ENCODE measurements at places on chromosomes 6 and 20.

GRCh38 chr20:12644461-12644860 lies 364.3 kb upstream of the SPTLC3 start:
- DNase-seq: no peak

- DNase-seq: no peak
Observed at GRCh38 chr20:25509084-25509483, 76.2 kb downstream of the NINL start.

DNA sequence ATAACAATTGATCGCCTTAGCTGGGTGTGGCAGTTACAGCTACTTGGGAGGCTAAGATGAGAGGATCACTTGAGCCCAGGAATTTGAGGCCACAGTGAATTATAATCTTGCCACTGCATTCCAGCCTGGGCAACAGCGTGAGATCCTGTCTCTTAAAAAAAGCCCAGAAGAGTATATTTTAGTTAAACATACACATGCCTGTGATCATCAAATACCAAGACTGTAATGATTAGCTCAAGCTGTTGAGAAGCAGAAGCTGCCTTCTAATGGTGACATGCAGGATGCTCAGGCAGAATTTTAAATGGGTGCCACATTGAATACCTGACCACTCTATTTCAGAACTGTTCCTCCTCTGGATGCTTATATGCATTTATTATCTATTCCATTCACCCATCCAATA lies 8.9 kb upstream of the TMEM14A start:
- DNase-seq: no peak

- no peak for DNase-seq
Observed at GRCh38 chr6:6516666-6517458, 71.7 kb upstream of the LY86 start.

- DNase-seq: peak; percentile 42
Observed at GRCh38 chr6:112029045-112029822, 24.7 kb upstream of the CCN6 start.

DNA sequence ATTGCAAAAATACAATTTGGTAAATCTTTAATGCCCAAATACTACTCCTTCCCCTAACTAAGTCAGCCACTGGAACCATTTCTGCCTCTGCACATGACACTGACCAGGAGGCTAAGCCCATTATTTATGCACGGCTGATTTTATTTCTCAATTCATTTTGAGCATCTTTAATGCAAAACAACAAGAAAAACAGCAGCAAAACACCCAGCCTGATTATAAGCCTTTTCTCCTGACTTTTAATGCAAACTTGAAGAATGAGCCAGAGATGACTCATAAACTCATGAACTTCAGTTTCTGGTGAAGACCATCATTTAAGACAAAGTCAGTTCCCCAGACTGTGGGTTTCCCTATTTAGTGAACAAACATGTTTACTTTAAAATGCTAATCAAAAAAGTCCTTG lies 51.6 kb downstream of the CYP24A1 start:
- no peak for DNase-seq

DNA sequence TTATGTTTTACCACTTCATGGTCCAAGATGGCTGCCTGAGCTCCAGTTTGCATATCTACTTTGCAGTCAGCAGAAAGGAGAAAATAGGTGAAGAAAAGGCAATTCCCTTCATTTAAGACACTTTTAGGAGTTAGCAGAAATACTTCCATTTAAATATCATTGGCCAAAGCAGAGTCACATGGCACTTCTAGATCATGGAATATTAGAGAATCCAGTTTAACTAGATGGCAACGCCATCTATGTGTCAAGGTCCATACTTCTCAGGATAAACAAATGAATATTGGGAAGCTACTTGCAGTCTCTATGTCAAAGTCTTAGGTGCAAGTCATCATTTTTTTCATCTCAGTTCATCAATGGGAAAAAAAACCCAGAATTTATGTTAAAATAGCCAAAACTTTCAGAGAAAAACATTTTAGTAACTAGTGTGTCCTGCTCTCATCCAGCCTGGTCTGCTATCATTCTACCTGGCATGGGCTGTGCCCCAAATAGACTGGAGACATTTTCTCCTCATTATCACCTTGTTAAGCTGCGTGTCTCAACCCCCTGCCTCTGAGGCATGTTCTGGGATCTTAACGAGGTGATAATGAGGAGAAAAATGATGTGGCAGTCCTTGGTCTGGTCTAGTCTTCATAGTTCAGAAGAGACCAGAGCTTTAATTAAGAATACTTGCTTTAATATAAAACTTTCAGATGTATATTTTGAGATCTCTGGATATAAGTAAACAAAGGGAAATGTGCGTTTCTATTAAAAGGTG lies 227.3 kb downstream of the TBX18 start:
- no peak for DNase-seq

- DNase-seq: peak; percentile 44
Observed at GRCh38 chr20:2751878-2752566, 48.4 kb downstream of the CPXM1 start.

DNA sequence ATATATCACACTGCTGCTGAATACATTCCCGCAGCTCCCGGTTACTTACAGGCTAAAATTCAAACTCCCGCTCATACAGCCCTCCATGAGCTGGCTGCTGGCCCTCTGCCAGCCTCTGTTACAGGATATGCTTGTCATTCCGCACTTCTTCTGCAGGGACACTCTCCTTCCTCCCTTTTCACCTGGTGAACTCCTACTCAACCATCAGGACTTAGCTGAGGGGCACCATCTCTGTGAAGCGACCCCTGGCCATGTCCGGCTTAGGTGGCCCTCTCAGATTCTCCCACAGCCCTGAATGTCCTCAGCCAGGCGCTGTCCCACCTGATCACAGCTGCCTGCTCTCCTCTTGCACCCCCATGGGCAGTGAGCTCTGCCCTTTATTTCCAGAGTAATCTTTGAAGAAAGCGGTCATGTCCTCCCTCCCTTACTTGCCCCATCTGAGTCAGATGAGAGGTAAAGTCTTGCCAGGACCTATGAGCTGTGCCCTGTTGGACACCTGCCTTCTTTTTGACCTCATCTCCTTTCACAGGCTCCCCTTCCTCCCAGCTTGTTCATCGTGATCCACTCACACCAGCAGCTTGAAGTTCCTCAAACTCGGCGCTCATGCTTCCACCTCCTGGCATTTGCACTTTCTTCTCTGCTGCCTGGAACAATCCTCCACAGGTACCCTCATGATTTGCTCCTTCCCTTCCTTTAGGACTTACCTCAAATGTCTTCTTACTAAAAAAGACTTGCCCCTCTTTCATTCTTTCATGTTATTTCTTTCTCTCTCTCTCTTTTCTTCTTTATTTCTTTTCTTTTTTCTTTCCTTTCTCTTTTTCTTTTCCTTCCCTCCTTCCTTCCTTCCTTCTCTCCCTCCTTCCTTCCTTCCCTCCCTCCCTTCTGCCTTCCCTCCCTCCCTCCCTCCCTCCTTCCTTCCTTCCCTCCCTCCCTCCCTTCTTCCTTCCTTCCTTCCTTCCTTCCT lies 5.6 kb downstream of the CYP24A1 start:
- no peak for DNase-seq

DNA sequence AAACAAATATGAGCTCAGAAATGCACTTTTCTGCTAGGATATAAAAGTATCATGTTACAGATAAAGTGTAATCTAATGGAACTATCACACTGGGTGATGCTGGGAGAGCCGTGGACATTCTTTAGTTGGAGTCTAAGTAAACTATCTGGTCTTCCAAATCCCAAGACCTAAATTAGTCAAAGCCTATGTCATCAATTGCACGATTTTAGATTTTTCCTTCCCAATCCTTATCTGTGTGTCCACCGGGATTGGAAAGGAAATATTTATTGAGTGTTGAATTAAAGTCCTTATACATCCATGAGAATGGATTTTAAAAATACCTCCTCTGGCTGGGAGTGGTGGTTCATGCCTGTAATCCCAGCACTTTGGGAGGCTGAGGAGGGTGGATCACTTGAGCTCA lies 19.6 kb upstream of the MRAP2 start:
- no peak for DNase-seq

DNA sequence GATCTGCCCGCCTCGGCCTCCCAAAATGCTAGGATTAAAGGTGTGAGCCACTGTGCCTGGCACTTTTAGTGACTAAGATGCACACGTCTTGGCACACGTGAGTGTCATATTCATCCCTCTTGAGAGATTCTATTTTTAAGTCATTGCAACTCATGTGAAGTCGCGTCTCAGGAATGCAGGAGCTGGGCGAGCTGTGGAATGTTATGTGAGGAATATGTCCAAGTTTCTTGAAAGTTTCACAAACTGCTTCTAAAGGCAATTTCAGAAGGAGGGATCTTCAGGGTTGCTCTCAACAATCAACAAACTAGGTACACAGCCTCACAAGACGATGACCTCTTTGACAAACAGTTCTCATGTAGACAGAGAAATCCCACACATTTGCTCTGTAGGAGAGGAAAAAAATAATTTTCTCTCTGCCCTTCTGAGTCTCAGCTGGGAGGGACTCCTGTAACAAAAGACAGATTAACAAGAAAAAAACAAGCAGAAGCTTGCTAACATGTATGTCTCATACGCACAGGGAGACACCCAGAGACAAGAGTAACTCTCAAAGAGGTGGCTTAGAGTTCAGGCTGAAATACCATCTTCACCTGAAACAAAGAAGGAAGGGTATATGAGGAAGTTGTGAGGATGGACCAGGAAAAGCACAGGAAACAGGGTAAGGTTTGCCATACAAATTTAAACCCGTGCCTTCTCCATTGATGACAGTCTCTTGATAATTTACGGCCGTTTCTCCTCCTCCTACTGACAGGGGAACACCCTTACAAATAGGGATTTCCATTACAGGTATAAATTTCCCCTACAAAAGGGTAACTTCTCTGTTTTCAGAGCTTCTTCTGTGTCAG lies 45.3 kb upstream of the FAM50B start:
- no peak for DNase-seq

GRCh38 chr6:9086331-9086730 lies 651.0 kb upstream of the SLC35B3 start:
- DNase-seq: no peak

DNA sequence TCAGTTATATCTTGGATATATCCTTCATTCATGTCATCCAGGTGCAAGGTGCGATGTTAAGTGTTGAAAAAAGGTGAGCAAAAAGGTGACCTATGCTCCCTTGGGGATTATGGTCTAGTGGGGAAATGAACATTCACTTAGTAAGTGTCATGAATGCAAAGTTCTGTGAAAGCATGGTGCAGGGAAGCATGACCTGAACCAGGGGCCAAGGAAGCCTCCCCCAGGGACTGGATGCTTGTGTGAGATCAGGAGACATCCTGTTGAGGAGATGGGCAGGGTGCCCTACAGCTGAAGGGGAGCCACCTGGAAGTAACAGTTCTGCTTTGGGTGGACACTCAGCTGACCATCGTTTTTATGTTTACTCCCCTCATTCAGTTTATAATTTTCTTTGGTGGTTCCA lies 179.5 kb downstream of the SYNDIG1 start:
- no peak for DNase-seq

DNA sequence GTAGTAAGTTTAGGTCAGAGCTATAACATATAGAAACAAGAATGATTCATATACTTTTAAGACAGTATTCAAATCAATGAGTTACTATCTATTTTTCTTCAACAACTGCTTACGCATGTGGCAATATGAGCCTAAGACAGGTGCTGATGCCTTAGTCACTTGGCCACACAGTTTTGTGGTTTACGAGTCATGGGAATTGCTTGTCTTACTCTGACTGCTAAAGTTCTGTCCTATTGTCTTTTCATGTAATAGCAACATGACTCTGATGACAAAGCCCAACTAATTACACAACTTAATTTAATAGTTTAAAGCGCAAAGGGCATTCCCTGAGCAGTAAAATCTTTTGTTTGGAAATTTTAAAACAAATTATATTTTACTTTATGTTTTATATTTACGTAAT lies 159.3 kb upstream of the CENPW start:
- DNase-seq: no peak

DNA sequence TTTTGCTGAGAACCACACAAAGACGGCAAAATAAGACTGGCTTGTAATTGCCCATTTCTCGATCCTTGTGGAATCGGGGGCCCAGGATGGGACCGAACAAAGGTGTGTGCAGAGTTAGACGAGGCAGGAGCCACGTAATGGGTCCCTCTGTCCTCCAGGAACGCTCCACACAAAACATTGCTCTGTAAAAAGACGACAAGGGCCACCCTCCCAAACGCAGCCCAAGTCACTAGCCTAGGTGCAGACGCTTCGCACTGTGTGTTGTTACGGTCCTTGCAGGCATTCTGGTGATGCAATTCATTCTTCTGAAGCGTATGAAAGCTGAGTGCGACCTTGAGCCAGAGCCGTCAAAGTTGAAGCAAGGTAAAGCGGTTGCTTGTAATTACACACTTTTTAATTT lies 363.4 kb downstream of the TAF4 start:
- no peak for DNase-seq

DNA sequence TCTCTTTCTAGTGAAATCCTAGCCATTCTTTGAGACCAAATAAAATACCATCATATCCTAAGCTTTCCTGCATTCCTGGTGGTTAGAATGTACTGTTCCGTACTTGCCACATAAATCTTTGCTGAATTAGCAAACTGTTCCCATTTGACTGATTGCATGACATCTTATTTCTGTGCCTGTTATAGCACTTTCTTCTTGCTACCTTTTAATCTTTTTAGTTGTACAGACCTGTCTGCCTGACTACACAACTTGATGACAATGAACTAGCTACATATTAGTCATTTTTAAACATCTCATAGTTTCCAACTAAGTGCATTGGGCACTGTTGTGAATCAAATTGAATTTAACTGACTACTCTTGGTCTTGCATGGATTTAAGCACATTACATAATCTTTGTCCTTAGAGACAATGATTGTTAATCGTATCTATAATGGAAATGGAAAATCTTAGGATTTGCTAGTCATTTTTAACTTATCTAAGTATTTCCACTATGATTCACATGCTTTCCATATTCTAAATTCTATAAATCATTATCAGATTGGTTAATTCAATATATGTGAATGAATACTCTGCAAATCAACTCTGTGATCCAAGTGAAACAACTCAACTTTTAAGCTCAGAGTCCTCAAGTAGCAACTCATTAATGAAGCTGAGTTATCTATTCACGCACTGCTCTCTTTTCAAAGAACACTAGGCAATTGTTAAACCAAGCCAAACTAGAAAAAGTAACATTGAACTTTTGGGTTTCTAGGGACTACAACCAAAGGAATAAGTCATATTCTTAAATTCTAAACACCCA lies 109.0 kb downstream of the TNFRSF21 start:
- DNase-seq: no peak

DNA sequence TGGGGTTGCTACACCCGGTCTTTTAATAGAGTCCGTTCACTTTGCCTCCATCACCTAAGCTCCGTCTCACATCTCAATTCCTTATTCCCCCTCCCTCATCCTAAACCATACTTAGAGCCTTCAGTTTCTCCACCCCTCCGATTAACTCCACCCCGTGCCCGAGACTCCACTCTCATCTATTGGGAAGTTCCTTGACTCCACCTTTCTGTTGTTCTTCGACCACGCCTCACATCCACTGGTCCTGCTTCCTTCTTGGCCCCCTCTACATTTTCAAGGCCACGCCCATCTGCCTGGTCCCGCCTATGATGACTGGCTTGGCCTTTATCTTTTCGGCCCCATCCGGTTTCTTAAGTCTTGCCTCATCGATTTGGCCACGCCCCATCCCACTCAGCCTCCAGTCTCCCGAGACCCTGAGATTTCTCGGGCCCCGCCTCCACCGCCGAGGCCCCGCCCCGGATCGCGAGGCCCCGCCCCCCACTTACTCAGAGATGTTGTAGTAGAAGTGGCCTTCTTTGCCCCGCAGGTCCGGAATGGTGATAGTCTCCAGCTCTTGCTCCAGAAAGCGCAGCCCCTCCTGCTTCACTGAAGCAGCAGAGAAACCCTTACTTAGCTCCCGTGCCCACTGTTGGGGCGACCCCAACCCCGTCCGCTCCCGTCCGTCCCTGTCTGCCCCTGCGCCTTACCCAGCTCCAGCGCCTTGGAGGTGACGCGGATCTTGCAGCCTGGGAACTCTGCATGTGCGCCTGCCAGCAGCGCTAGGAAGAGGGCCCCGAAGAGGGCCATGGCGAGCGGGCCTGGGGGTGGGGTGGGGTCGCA lies 1.1 kb downstream of the PLTP start:
- DNase-seq: peak; percentile 76
